ENCODE measurements at places on chromosomes 5 and 9.
A peak's percentile ranks its signal among the peaks of the same experiment; 100 is the strongest.

- DNase-seq, result no peak
Observed at GRCh38 chr5:77305956-77306355, 95.5 kb downstream of the PDE8B start.

- DNase-seq, result no peak
Observed at GRCh38 chr5:10621832-10622231, 58.0 kb downstream of the ANKRD33B start.

DNA sequence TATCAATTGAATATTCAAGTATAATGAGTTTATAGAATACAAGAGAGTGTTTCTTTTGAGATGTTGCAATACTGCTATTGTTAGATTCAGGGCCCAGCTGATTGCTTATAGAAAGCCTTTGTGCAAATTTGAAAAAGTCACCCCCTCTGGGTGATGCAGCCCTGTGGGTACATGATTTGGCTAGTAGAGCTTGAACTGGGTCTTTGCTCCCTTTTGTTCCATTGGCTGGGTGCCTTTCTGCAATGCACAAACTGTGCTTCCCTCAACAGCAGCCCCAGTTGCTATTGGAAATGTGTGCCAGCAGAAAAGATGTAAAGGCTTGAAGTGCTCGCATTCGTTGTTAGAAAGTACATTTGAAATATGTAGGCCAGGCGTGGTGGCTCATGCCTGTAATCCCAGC lies 61.8 kb upstream of the CEMIP2 start:
- DNase-seq, result no peak

GRCh38 chr5:157469687-157470086 lies 9.7 kb downstream of the NIPAL4 start:
- no peak for DNase-seq

- DNase-seq, result no peak
Observed at GRCh38 chr5:856531-857425, 6.0 kb upstream of the ZDHHC11 start.

DNA sequence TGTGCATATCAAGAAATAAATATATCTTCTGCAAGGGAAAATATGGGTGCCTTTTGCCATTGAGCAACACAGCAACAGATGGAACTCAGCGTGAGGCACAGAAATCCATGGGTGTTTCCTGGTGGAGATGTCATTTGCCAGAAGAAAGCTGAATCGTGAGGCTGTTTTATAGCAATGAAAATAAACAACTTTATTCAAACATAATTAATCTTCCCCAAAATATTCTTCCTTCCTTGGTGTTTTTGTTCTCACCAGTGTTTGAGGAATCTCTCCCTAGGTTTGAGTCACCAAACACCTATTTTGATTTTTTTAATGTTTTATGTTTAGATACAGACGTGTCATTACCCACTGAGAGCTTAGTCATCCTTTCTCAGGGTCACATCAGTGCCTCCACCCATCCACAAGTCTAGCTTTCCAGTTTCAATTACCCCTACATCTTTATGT lies 65.8 kb upstream of the PAPPA start:
- DNase-seq, result peak; percentile 44

DNA sequence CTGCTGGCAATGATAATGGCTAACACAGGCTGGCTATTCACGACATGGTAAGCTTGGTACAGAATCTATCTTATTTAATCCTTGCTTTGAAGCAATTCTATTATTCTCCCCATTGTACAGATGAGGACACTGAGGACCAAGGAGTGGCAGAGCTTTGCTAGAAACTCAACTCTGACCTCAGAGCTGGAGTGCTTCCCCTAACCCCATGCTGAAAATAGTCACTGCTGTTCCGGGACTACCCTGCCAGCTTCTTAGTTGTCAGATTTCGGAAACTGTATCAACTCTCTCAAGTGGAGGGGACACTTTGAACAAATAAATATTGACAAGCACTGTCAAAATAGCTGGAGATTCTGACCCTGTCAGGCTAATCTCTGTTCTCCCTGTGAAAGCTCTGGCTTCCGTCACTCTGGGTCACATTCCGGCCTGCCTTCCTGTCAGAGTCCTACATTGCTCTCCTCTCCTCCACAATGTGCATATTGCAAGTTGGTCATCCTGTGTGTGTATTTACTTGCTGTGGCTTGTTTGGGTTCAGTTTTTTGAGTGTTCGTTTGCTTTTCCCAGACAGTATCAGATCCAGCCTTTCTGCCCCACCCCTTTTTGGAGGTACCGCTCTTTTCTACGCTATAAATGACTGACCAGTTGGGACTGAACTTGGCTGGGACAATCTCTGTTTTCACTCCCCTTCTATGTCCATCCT lies 134.3 kb upstream of the MAP1B start:
- no peak for DNase-seq

DNA sequence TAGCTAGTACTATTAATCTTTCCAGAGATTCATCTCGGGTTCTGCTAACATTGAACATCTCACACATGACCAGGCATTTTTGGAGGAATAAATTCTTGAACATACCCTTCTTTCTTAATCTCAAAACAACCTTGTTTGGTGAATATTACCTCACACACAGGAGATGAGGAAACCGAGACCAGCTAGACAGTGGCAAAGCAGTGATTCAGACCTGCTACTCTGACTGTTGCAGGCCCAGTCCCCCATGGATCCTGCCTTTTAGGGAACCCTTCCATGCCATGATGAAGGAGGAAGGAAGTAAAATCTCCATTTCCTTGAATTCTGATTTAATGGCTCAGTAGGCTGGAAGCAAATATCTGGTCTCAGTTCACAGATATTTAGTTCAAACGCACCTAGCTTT lies 2.6 kb downstream of the PCSK5 start:
- DNase-seq, result no peak

- no peak for DNase-seq
Observed at GRCh38 chr5:35890021-35891020, 33.6 kb downstream of the IL7R start.

DNA sequence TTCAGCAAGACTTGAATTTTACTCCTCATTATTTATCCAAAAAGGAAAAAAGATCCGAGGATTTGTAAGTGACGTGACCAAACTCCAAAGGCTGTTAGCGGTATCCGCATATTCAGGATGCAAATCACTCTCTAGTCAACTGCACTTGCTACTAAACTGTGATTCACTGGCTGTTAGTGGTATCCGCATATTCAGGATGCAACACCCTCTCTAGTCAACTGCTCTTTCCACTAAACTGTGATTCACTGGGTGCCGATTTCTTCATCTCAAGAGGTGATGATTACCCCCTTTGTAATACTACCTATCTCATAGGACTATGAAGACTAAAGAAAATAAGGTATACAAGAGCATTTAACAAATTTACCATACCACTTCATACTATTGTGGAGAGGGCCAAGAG lies 5.7 kb downstream of the MAPKAP1 start:
- DNase-seq, result no peak

DNA sequence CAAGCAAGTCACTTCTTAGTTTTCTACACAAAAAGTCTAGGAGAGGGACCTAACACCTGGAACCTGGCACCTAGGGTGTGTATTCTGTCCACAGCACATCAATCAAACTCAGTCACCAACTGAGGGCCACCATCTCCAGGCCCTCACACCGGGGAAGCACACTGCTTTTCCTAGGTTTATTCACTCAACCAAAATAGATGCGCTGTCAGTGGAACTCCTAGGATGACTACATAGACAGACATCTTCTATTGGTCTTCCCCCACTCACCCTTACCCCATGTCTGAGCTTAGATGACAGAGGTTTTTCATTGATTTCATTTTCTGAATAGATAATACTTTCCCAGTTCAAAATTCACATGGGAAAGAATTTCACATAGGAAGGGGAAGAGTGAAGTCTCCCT lies 59.2 kb downstream of the RNF130 start:
- DNase-seq, result no peak

DNA sequence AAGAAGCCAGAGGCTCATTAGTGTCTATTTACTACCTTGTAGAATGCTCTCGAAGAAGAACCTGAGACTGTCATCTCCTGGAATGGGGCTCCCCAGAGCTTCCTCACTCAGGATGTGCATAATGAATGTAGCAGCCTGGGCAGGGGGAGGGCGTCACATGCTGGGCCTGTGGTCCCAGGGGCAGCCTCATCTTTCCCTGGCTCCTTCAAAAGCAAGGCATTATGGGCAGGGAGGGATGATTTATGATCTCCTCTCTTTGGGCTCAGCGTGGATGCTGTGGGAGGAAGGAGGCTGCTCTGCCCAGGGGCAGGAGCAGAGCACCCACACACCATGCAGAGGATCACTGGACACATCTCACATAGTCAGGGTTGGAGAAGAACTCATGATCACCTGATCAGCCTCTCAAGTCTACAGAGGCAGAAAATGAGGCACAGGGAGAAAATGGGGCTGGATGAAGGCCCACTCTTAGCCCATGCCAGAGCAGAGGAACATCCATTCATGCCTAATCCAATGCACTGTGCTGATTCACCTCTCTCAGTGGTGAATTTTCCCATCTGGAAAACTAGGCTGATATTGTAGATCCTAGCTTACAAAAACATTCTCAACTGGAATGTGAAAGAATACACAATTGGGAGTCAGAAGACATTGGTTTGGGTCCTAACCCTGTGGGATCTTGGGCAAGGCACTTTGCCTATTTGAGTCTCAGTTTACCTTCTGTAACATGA lies 173.7 kb downstream of the CARTPT start:
- DNase-seq, result no peak

DNA sequence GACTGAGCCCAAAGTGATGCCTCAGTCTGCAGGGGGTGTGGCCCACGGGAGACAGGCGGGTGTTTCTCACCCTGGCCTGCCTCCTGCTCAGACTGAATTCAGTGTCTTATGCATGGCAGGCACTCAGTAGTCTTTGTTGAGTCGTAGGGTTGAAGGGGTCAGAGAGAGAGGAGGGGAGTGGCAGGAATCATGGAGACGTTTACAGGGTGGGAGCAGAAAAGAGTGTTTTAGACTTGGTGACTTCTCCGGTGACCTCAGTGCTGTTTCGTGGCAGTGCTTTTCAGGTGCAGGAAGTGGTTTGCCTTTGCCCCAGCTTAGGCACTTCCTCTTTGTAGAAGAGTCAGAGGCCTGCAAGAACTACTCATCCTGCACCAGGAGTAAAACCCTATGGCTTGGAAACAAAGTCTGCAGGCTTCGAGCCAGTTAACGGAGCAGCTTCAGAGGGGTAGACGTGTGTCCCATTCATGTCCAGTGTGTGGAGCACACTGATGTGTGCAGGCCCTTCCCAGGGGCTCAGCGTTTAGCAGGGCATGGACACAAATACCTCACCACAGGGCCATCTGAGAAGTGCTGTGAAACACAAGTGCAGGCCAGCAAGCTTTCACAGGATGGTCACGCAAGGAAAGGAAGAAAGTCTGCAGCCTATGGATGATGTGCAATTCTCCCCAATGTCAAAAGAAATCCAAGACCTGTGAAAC lies 24.5 kb upstream of the SEMA4D start:
- no peak for DNase-seq

DNA sequence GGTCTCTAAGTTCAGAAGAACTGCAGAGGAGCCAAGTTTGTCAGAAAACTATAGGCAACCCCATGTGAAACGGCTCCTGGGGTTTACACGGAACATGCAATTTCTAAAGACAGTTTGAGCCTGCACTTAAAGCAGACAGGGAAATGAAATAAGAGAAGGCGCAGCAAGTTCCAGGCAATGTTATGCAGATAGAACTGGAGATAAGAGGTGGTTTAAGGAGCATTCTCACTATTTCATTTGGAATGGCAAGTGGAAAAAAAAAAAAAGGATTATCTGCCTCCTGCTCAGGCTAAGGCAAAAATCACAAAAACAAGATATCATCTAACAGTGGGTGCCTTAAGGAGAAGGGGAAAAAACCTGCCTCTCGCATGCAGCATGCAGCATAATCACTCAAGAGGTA lies 2252.4 kb downstream of the MAT2B start:
- no peak for DNase-seq

- no peak for DNase-seq
Observed at GRCh38 chr5:68214482-68215207, 911 bp upstream of the PIK3R1 start.

DNA sequence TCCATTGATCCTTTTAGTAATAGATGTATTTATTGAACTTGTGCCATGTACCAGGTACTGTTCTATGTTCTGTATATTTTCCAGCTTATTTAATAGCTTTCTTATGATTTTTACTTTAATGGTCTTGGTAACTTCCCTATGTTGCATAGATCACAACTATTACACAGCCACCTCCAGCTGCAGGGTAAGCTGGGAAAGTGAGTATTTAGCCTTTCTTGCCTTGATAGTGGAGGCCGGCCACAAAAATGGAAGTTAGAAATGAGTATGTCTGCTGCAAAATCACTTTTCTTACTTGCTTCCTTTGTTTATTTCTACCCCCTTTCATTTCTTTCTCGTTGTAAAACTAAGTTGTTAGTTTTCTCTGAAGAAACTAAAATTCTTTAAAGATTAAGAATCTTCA lies 43.1 kb upstream of the ANKDD1B start:
- no peak for DNase-seq

DNA sequence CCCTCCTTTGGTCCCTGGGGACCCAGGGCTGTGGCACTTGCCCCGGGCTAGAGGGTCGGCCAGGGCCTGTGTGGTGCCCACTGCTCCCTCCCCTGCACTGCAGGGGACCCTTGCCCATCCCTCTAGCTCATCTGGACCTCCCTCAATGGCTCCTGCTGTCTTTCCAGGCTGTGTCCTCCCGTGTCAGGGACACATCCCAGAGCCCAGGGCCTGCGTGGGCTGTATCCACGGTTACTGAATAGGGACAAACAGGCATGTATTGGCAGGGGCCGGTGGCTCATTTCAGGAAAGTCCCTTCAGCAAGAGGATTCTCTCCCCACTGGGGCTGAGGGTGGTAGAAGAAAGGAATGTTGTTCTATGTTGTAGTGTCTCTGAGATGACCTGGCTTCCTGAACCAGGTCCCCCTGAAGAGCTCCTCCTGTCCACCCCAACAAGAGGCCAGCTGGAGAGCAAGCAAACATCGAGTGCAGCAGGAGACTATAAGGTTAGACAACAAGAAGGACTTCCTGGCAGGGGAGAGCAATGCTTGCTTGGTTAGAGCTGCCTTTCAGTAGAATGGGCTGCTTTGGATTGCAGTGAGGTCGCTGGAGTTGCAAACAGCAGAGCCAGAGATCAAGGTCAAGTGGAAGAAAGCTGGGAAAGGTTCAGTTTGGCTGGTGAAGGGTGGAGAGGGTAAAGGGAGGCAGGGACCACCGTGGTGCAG lies 1.0 kb upstream of the CRB2 start:
- DNase-seq, result no peak

DNA sequence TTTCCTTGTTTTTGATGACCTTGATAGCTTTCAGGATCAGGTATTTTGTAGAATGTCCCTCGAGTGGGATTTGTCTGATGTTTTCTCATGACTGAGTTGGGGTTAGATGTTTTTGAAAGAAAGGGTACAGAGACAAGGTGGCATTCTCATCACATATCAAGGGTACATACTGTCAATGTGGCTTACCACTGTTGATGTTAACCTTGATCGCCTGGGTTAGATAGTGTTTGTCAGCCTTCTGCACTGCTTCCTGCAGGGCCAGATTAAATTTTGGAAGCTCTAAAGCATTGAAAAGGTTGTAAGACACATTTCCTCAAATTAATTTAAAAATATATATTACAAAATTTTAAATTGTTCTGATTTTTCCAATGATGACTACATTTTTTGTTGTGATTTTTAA lies 287.4 kb upstream of the ACTBL2 start:
- DNase-seq, result no peak

GRCh38 chr5:77725616-77726015 lies 50.5 kb downstream of the TBCA start:
- DNase-seq, result no peak

GRCh38 chr9:38149647-38150046 lies 80.6 kb upstream of the SHB start:
- DNase-seq, result no peak
